HCT116 (cell line): ENCODE measurements at places on chromosomes 16 and 17. TPM values are rescaled to one million over a fixed set of nuclear protein-coding genes. Genes with fewer than 3 reads are reported as not detected.

Gene C1QTNF8
- 0.27 TPM for total RNA-seq

DNA sequence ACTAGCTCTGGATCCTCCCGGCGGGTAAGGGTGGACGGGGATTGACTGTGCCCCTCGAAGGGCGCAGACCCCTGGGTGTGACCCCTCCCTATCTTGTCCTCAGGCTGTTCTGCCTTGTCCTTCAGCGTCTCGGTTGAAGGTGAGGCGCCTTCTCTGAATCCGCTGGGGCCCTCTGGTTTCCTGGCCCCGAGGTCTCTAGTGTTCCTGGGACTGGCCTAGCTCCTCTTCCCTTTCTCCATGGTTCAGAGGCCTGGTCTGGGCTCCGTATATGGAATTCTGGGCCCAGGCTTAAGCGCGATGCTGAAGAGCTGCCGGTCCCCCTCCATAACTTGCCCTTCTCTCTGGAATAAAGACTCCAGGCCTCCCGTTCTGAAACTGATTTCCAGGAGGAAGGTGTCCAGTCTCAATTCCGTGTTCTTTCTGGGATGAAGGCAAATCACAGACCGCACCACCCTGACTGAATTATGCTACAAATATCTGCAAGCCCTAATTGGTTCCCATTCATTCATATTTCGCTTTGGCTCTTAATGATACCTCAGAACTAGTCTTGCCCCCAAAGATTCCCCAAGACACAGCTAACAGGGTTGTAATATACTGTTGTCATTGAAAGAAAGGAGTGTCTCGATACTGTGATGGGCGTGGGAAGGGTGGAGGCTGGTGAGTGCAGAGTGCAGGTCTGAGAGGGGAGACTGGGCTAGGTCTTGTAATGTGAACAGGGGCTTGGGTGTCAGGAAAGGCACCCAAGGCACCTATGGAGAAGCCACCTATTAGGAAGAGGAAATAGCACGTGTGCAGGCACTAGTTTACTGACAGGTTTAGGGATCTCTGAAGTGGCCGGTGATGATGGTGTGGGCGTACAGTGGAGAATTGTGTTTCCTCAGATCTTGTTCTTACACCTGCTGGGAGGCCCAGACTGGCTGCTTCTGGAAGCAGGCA lies 851 bp downstream of the EDC4 start:
- peaks cover 7% of the 10 kb centered on the region for H3K4me1 ChIP-seq
- H3K36me3 ChIP-seq = peaks cover 32% of the 10 kb centered on the region
- peak overlapping the region; percentile 70 for H3K27ac ChIP-seq
- peak overlapping the region; percentile 97 for H3K4me3 ChIP-seq
- DNase-seq = no peak

GRCh38 chr17:64230791-64231408 lies 32.2 kb downstream of the TEX2 start:
- no peak overlapping the region for H3K27ac ChIP-seq
- H3K27me3 ChIP-seq = no peaks in the 10 kb centered on the region
- no peaks in the 10 kb centered on the region for H3K36me3 ChIP-seq

Gene PAGR1
- total RNA-seq = 28.9 TPM

- H3K4me1 ChIP-seq = no peaks in the 10 kb centered on the region
- no peak overlapping the region for H3K4me3 ChIP-seq
- no peaks in the 10 kb centered on the region for H3K27me3 ChIP-seq
- no peak overlapping the region for H3K27ac ChIP-seq
- DNase-seq = no peak
- H3K36me3 ChIP-seq = no peaks in the 10 kb centered on the region
Measured at GRCh38 chr17:46202424-46202823, 9.2 kb upstream of the KANSL1 start.

Gene ST6GALNAC2
- 14.7 TPM for total RNA-seq

GRCh38 chr17:77893144-77894044 lies 65.1 kb upstream of the TNRC6C start:
- 0 out of 2 replicates have a peak, but pooled peaks cover 11% of the 10 kb centered on the region for H3K27me3 ChIP-seq
- H3K4me3 ChIP-seq = no peak overlapping the region
- H3K4me1 ChIP-seq = peaks cover 7% of the 10 kb centered on the region; the same call in 1 of the 2 replicates
- no peak overlapping the region for H3K27ac ChIP-seq

Gene TPSAB1
- 0.25 TPM for total RNA-seq

DNA sequence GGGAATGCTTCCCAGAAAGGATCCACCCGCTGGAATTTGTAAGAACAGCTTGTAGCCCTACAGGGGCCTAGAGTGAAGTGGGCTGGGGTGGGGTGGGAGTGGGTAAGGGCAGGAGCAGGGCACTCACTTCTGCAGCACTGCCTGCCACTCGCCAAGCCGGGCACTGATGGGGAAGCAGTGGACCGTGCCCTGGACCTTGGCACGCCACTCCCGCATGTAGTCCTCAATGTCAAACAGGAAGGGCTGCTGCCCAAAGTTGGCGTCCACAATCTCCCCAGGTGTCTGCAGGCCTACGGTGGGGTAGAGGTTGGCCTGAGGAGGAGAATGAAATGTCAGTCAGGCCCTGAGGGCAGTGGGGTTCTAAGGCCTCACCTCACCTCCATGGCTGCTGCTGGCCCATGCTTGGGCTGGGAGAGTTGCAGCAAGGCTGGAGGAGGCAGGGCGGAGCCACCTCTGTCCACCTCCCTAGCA lies 15.7 kb upstream of the GFOD2 start:
- H3K4me1 ChIP-seq = no peaks in the 10 kb centered on the region
- H3K27me3 ChIP-seq = no peaks in the 10 kb centered on the region
- H3K36me3 ChIP-seq = peaks cover 5% of the 10 kb centered on the region; the same call in 1 of the 2 replicates
- no peak for DNase-seq

- H3K4me1 ChIP-seq = peaks cover 34% of the 10 kb centered on the region
- no peak overlapping the region for H3K27ac ChIP-seq
- H3K4me3 ChIP-seq = no peak overlapping the region
- no peaks in the 10 kb centered on the region for H3K27me3 ChIP-seq
- H3K36me3 ChIP-seq = no peaks in the 10 kb centered on the region
Measured at GRCh38 chr16:27330542-27330941, 16.8 kb downstream of the IL4R start.

Gene NXPH3
- 0.10 TPM for total RNA-seq

Gene KCNJ18
- total RNA-seq = not detected
